ENCODE measurements at places on chromosomes 1 and 21.

GRCh38 chr1:204115116-204115515, 36.7 kb downstream of the ETNK2 start:
- no peak for DNase-seq

DNA sequence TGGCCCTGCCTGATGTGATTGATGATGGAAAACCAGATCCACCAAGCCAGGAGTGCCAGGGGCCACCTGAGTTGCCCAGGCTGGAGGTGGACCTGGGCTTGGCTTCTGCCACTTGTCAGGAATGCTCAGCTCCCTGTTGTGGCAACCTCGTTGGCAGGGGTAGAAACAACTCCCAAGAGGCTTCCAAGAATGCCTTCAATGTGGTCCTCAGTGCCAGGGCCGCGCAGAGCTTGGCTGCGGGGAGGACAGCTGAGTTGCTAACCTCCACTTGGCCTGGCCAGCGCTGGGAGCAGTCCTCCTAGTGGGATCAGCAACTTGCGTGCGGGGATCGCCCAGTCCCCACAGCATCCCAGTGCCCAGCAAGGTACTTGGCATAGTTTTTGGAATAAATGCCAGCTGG, 9.0 kb downstream of the MYOM3 start:
- DNase-seq, result no peak

GRCh38 chr21:45740088-45740440, 96.5 kb downstream of the PCBP3 start:
- no peak for DNase-seq

GRCh38 chr1:111747947-111748346, 7.8 kb upstream of the DDX20 start:
- no peak for DNase-seq

- no peak for DNase-seq
Measured at GRCh38 chr1:222757646-222758268, 20.8 kb downstream of the FAM177B start.

DNA sequence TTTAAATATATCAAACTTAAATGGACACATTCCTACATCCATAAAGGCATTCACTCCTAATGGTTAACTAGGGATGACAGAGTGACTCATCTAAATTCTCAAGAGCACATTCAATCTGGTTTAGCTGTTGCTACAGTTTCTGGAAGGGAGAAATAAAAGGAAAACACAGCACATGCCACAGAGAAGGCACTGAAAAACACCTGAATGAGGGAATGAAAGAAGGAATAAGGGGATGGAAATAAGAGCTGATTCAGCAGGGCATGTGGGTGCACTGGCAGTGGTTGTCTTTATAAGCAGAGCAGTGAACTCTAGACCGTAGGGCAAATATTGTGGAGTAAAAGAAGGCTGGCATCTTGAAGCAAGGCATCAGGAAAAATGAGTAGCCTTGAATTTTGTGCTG, 79.3 kb downstream of the LHX4 start:
- DNase-seq, result no peak

DNA sequence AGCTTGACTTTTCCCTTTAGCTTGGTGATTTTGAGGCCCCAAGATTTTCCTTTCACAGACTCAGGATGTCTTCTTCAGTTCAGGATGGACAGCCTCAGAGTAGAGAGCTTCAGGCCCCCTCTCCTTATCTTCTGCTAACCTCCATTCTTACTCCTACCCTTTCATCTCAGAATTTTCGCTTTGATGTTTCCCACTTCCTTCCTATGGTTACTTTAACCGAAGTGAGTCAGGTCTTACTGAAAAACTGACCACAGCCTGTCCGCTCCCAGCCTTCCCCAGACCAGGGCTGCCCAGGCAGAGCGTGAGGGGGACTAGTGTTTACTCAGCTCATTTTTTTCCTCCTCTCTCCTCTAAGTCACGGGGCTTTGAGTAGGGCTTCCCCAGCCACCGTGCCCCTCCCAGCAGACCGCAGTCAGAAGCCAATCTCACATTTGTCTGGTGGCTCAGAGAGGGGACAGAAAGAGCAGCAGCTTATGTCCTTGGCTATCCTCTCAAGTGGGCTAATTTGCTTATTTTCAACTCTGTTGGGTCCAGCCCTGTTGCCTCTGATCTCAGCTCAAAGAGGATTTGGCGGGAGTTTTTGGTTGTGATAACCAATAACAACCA, 4.2 kb upstream of the IL19 start:
- DNase-seq, result peak; percentile 44

DNA sequence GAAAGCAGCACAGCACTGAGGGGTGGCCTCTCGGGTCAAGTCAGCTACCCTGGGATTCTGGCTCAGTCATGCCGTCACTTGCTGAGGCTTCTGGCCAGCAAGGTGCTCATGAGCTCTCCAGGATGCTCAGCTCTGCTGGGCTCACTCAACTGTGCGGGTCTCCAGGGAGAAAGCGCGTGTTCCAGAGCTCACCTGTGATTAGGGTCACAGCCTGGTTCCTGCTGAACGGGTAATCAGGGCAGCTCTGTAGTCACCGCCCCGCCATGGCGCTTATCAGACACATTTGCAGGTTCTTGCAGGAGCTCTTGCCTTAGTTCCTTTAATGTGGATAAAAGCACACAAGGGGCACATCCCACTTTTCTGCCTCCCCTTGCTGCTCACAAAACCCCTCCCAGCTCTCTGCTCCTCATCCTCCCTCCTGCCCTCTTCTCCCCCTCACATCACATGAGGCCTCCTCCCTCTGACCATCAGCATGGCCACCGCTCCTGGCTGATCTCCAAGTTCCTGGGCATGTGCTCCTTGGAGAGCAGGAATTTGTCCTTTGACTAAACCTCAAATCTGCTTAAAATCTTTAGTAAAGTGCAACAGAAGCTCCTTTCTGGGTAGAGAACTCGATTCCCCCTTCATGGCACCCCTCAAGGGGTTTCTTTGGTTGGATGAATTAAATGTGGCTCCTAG, 2.0 kb downstream of the PCP4 start:
- DNase-seq, result no peak

DNA sequence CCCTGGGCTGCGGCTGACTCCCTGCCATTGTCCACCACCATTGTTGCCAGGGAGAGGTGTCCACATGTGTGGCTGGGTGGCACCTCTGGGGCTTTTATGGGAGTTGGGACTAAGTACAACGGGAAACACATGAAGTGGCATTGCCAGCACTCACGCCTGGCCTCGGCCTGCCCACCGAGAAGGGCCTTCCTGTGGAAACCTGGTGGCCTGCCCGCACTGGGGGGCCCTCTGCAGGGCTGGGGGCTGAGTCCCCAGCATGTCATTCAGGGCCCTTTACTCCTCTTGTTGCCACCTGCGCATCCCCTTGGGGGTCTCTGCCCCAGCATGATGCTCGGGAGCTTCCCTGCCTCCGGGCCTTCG, 35.5 kb upstream of the RUNX3 start:
- DNase-seq, result no peak

DNA sequence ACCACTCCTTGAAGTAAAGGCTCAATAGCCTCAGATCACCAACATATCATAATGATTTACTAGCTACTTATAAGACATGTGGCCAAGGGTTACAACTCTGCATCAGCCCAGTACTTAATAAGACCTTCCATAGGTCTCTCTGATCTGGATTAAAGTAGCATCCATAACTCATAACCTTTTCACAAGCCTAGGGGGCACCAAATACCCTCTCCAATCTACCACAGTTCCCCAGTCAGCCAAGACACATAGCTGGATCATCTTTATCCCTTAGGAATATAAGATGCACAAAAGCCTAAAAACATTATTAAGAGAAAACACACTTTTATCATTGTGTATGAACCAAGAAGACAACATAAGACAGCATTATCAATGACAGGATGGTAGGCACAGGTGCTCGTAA, 22.1 kb downstream of the SSX2IP start:
- no peak for DNase-seq

- DNase-seq, result peak; percentile 45
Measured at GRCh38 chr1:8858888-8859706, 19.4 kb downstream of the ENO1 start.
